ENCODE measurements at places on chromosomes 12 and 14. TPM values are rescaled to one million over a fixed set of nuclear protein-coding genes. Genes with fewer than 3 reads are reported as not detected.

DNA sequence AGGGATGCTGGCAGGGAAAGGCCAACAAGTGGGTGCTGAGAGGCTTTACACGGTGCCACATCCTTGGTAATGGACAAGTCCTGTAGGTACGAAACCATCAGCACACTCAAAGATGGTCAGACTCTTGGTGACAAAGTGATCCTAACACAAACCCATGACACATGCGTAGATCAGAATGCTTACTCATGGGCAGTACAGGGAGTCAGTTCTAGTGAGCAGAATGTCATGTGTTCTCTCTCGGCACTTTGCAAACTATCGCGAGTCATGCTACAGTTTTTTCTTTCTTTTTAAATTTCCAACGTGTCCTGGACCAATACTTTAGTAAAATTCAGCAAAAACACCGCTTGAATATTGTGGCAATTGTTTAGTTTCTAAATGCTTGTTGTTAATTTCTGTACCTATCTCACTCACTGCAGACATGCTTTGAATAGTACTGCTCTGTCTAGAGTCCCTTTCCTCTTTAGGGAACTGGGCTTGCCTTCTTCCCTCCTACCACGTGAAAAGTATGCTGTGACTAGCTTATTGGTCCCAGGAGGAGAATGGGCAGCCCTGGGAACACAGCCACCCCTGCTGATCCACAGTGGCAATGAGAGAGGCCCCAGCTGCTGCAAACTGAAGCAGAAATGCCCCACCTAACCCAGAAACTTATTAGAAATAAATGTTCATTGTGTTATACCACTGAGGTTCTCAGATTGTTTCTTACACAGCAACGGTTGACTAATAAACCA lies 62.4 kb downstream of the UBR7 start:
- no peaks in the 10 kb centered on the region for H3K36me3 ChIP-seq
- H3K27me3 ChIP-seq = no peaks in the 10 kb centered on the region
- H3K27ac ChIP-seq = no peak overlapping the region
- H3K4me1 ChIP-seq = no peaks in the 10 kb centered on the region
- DNase-seq = no peak

DNA sequence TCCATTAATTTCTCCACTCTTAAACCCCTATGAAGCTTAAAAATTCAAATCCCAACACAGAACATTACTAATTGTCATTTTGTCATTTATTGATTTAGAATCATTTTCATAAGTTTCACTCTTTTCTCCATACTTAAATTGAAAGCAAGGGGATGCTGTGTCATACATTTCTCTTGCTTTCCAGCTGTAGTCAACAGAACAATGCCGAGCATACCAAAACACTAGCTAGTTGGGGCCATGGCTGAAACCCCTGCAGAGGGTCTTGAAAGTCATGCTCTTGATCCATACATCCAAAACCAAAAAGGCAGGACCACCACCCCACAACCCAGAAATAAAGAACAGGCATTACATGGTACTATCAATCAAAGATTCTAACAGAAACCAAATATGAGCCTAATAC lies 9.0 kb downstream of the EXOC5 start:
- H3K36me3 ChIP-seq = peaks cover 4% of the 10 kb centered on the region
- DNase-seq = no peak
- H3K27me3 ChIP-seq = no peaks in the 10 kb centered on the region
- H3K27ac ChIP-seq = no peak overlapping the region
- no peak overlapping the region for H3K4me3 ChIP-seq
- no peaks in the 10 kb centered on the region for H3K4me1 ChIP-seq

GRCh38 chr12:125515887-125516286 lies 450.7 kb downstream of the AACS start:
- no peak overlapping the region for H3K27ac ChIP-seq
- no peak overlapping the region for H3K4me3 ChIP-seq
- DNase-seq = no peak
- no peaks in the 10 kb centered on the region for H3K27me3 ChIP-seq
- no peaks in the 10 kb centered on the region for H3K36me3 ChIP-seq

OR10A7 gene
- not detected for polyA plus RNA-seq

WNT1 gene
- not detected for polyA plus RNA-seq

LIN52 gene
- polyA plus RNA-seq = 15.9 TPM

ACACB gene
- polyA plus RNA-seq = 16.9 TPM

RD3L gene
- 0.18 TPM for polyA plus RNA-seq
